ENCODE measurements at places on chromosomes 4 and X. TPM values are rescaled to one million over a fixed set of nuclear protein-coding genes. Genes with fewer than 3 reads are reported as not detected.

Gene RTL5
- 24.6 TPM for polyA plus RNA-seq

Gene FMR1NB
- polyA plus RNA-seq: 0.13 TPM

Gene GAGE1
- not detected for polyA plus RNA-seq

Gene CSAG3
- not detected for polyA plus RNA-seq

Gene KLF8
- polyA plus RNA-seq: 5.0 TPM

Gene NFXL1
- polyA plus RNA-seq: 28.2 TPM

Gene USP53
- 47.0 TPM for polyA plus RNA-seq

Gene FRG1
- polyA plus RNA-seq: 74.9 TPM

Gene TLR10
- 0.45 TPM for polyA plus RNA-seq

Gene ARMCX4
- 21.8 TPM for polyA plus RNA-seq

Gene PAGE4
- polyA plus RNA-seq: 1.2 TPM

Gene TREX2
- 0.37 TPM for polyA plus RNA-seq

Gene STPG2
- 0.65 TPM for polyA plus RNA-seq

Gene ABHD18
- 15.4 TPM for polyA plus RNA-seq
